Activated gamma-delta T cell treated with Interleukin-2 at 50 U/mL for 16 hours (primary cell): ENCODE measurements at places on chromosomes 12 and 14.

- no peak for DNase-seq
Measured at GRCh38 chr12:64618953-64619590, 8.8 kb downstream of the RASSF3 start.

- no peak for DNase-seq
Measured at GRCh38 chr12:131112021-131112420, 158.3 kb downstream of the ADGRD1 start.

- DNase-seq, result no peak
Measured at GRCh38 chr14:69968681-69969080, 89.5 kb downstream of the SMOC1 start.

DNA sequence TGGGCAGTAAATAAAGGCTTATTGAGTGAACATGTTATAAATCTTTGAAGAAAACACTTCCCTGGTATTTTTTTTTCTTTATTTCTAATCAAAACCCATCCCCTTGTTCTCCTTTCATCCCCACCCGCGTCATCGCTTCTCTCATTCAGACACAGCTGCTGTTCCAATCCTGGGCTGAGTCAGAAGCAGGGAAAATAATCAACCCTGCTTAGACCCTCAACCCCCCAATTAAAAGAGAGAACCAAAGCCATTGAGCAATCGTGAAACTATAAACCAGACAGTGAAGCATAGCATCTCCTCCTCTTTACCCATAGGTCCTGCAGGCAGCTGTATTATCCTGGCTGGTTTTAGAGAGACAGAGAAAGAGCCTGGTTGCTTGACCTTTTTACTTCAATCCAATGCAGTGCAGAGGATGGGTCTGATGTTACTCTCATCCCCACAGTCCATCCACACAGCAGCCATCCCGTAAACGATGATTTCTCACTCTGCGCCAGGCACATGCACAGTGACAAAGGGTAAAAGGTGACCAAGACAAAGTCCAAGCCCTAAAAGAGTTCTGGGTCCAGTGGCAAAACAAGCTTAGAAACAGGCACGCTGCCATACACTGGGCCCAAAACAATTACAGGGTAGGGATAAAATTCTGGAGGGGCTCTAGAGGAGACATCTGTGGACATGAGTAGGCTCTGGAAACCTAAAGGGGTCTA is 238.3 kb downstream of the GALC start:
- DNase-seq, result no peak

DNA sequence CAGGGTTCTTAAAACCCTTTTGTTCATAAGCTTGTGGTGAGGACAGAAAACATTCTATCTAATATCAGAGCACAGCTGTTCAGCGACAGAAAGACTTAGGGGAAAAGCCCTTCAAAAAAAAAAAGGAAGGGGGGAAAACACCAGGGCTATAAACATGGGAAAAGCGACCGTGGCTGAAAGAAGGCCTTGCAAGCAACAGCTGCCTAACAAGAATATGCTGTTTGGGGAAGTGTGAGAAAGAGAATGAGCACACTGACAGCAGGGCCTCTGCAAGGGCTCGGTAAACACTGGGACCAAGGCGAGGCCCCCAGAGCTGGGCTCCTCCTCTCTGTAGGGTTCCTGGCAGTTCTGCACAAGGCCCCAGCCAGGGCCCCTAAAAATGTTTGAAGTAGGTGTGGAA is 27.4 kb upstream of the CCND2 start:
- DNase-seq, result no peak

- no peak for DNase-seq
Measured at GRCh38 chr12:116152268-116152667, 125.2 kb downstream of the MED13L start.

DNA sequence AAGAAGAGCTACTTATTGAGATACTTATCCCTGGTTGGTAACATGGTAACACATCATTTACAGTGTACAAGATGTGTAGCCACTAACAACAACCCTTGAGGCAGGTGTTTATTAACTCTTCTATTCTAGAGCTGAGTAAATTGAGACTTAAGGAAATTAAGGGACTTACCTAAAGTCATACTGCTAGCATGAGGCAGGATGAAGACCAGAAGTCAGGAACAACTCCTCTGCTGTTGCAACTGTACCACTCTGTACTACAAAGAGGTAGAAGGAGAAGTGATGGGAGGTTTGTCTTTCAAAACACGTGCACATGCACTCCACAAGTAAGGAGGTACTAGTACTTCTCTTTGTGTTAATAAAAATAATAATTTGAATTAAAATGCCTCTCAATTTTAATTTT is 79.9 kb downstream of the LLPH start:
- no peak for DNase-seq

DNA sequence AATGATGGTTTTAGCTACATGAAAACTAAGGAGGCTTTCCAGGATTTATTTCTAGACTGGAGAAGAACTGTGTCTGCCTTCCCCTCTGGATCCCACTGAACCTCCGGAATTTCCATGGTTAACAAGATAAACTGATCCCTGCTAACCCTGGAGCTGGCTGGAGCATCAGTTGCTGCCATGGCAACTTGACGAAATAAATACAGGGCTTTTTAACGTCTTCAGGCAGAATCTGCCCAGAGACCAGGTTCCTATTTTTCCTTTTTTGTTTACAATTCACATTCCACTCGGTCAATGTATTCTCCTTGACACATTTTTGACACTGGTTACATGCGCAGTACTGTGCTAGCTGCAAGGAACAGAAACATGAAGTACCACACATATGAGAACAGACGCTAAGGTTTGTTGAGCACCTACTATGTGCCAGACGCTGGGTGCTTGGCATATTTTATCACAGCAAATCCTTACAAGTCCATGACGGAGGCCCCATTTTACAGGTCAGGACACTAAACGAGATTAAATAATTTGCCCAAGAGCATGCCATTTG is 1.7 kb downstream of the C14orf132 start:
- no peak for DNase-seq

DNA sequence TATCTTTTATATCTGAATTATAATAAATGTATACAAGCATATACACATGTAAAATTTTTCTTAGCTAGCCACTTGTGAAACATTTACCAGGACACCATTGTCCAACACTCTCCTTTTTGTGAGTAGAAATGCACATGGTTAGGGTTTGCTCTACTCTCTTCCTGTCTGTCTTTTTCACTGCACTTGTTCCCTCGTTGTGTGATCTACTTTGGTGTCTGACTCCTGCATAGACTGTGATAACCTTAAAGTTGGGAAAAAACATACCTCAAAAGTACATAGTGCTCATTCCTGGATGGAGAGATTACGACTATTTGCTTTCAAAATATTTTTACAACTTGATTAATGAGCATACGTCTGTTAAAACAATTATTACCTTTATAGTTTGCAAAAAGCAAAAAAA is 294.1 kb upstream of the FLRT2 start:
- DNase-seq, result no peak

DNA sequence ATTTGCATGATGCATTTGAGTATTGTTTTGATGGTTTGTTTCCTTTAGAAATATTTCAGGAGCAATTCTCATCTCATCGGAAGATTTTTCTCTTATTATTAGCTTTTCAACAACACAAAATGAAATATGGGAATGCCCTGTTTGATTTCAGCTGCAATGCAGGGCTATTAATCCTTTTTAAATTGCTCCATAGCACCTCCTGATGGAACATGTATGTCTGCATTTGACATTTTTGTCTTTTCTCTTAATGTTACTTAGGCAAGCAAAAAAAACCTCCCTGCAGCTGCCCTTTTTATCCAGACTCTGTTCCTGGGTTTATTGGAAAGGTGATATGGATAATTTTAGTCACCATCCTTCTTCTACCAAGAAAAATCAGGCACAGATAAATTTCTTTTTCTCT is 895.8 kb downstream of the RPS29 start:
- no peak for DNase-seq
